ENCODE measurements at places on chromosomes 3 and 15.

- no peak for DNase-seq
Observed at GRCh38 chr3:184731786-184732537, 20.1 kb upstream of the MAGEF1 start.

GRCh38 chr15:40092979-40093869, 15.5 kb downstream of the BMF start:
- no peak for DNase-seq

GRCh38 chr3:184727357-184728009, 15.6 kb upstream of the MAGEF1 start:
- DNase-seq = peak; percentile 76

DNA sequence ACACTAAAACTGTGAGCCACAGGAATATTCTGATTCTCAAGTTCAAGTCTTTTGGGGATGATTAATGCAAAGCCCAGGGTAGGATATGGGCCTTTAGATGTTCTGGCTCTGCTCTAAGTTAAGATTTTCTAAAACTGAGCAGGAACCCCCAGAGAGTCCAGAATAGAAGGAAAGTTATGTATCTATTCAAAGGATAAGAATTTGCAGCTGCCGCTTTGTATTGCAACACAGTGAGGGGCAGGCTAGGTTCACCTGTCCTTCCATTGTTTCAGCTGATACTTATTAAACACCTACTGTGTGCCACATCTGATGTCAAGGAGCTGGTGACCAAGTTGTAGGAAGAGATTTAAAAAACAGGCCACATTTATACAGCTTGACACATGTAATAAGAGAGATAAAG, 290.4 kb downstream of the MAGI1 start:
- DNase-seq = no peak

GRCh38 chr3:148106062-148106461, 591.6 kb upstream of the AGTR1 start:
- peak; percentile 15 for DNase-seq

- no peak for DNase-seq
Observed at GRCh38 chr3:48835650-48836366, 11.9 kb downstream of the PRKAR2A start.

- DNase-seq = no peak
Observed at GRCh38 chr3:192494174-192494573, 233.2 kb downstream of the FGF12 start.

DNA sequence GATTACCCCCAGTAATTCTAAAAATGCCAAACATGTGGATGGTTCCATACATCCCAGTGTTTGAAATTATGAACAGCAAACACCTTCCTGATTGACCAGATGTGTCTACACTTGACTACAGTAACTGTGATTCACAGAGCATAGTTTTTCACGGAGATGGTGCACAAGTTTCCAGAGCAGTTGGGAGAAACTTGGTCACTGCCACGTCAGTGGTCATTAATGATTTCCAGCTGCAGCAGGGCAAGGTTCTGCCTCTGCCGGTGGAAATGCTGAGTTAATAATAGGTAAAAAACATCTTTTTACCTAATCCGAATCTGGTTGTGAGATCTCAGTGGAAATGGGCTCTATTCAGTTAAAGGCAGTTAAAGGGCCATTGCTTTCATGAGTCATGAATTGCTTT, 154.1 kb upstream of the FEZF2 start:
- DNase-seq = peak; percentile 5

- no peak for DNase-seq
Observed at GRCh38 chr3:76961284-76961683, 78.6 kb upstream of the ROBO2 start.

Data from fibroblast of skin of scalp (primary cell).